ENCODE measurements at places on chromosomes 4 and X. TPM values are rescaled to one million over a fixed set of nuclear protein-coding genes. Genes with fewer than 3 reads are reported as not detected.
A peak's percentile ranks its signal among the peaks of the same experiment; 100 is the strongest.

STARD8 gene
- 9.9 TPM for total RNA-seq

F8A2 gene
- not detected for total RNA-seq

F8A3 gene
- 4.0 TPM for total RNA-seq

LGI2 gene
- total RNA-seq = 1.1 TPM

MAGEB10 gene
- not detected for total RNA-seq

ASB9 gene
- 2.0 TPM for total RNA-seq

NUDT11 gene
- 19.3 TPM for total RNA-seq

ARHGAP24 gene
- 10.9 TPM for total RNA-seq

TRO gene
- total RNA-seq = 39.6 TPM

PROM1 gene
- 12.9 TPM for total RNA-seq

COX18 gene
- 15.4 TPM for total RNA-seq

HAUS3 gene
- 12.3 TPM for total RNA-seq

SORBS2 gene
- total RNA-seq = 22.6 TPM

FATE1 gene
- total RNA-seq = 0.29 TPM

YIPF6 gene
- 39.1 TPM for total RNA-seq

EBP gene
- total RNA-seq = 95.9 TPM

ADH1A gene
- total RNA-seq = 6.4 TPM

GRCh38 chrX:105696870-105697269 is 125.5 kb upstream of the NRK start:
- peaks cover 6% of the 10 kb centered on the region for H3K4me1 ChIP-seq
- no peak for DNase-seq
- H3K36me3 ChIP-seq = no peaks in the 10 kb centered on the region
- no peaks in the 10 kb centered on the region for H3K27me3 ChIP-seq

- H3K36me3 ChIP-seq = no peaks in the 10 kb centered on the region
- no peaks in the 10 kb centered on the region for H3K27me3 ChIP-seq
- no peak for DNase-seq
- H3K27ac ChIP-seq = no peak overlapping the region
Observed at GRCh38 chr4:27790911-27791310, 930.3 kb downstream of the STIM2 start.

- peak overlapping the region; percentile 39 for H3K27ac ChIP-seq
- peaks cover 16% of the 10 kb centered on the region for H3K4me1 ChIP-seq
- no peaks in the 10 kb centered on the region for H3K27me3 ChIP-seq
- peaks cover 45% of the 10 kb centered on the region for H3K36me3 ChIP-seq
Observed at GRCh38 chrX:7045238-7045955, 102.1 kb upstream of the STS start.

GRCh38 chr4:2062808-2063524 is 3.8 kb downstream of the NAT8L start:
- H3K27me3 ChIP-seq = peaks cover 2% of the 10 kb centered on the region
- H3K27ac ChIP-seq = no peak overlapping the region
- no peak for DNase-seq

GRCh38 chr4:114783215-114783595 is 184.6 kb downstream of the UGT8 start:
- no peak overlapping the region for H3K27ac ChIP-seq
- H3K27me3 ChIP-seq = no peaks in the 10 kb centered on the region
- no peak for DNase-seq
- H3K4me1 ChIP-seq = peaks cover 13% of the 10 kb centered on the region
- no peaks in the 10 kb centered on the region for H3K36me3 ChIP-seq

GRCh38 chr4:140666889-140667614 is 89.1 kb downstream of the TBC1D9 start:
- H3K27me3 ChIP-seq = no peaks in the 10 kb centered on the region
- no peak for DNase-seq
- peaks cover 42% of the 10 kb centered on the region for H3K36me3 ChIP-seq
- no peaks in the 10 kb centered on the region for H3K4me1 ChIP-seq
- no peak overlapping the region for H3K27ac ChIP-seq

DNA sequence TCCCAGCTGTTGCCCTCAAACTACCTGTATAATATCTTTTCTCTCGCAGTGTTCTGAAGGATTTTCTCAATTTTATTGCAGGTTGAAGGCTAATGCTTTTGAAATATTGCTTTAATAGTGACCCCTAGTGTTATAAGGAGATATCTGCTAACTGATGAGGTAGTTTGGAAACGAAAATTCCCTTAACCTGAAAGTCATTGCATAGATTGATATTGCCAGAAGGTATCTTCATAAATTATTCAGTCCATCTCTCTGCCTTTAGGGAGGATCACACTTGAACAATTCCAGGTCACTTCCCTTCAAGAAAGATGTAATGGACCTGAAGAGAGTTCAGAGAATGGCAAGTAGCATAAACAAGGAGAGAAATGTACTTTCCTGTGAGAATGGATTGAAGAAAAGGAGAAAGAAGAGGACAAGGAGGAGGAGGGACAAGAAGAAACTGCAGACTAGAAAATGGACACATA is 44.1 kb downstream of the TIGD4 start:
- DNase-seq = no peak
- no peaks in the 10 kb centered on the region for H3K36me3 ChIP-seq
- H3K27me3 ChIP-seq = peaks cover 3% of the 10 kb centered on the region
- no peak overlapping the region for H3K4me3 ChIP-seq
- no peak overlapping the region for H3K27ac ChIP-seq
- H3K4me1 ChIP-seq = peaks cover 10% of the 10 kb centered on the region

GRCh38 chrX:85992811-85993229 is 54.5 kb downstream of the CHM start:
- H3K27me3 ChIP-seq = no peaks in the 10 kb centered on the region
- H3K4me1 ChIP-seq = peaks cover 29% of the 10 kb centered on the region
- H3K27ac ChIP-seq = no peak overlapping the region
- DNase-seq = no peak
- no peak overlapping the region for H3K4me3 ChIP-seq

GRCh38 chr4:5050520-5051277 is 581 bp upstream of the STK32B start:
- peak overlapping the region; percentile 74 for H3K27ac ChIP-seq
- peaks cover 66% of the 10 kb centered on the region for H3K27me3 ChIP-seq
- peak overlapping the region; percentile 94 for H3K4me3 ChIP-seq
- H3K36me3 ChIP-seq = no peaks in the 10 kb centered on the region
- H3K4me1 ChIP-seq = peaks cover 9% of the 10 kb centered on the region

DNA sequence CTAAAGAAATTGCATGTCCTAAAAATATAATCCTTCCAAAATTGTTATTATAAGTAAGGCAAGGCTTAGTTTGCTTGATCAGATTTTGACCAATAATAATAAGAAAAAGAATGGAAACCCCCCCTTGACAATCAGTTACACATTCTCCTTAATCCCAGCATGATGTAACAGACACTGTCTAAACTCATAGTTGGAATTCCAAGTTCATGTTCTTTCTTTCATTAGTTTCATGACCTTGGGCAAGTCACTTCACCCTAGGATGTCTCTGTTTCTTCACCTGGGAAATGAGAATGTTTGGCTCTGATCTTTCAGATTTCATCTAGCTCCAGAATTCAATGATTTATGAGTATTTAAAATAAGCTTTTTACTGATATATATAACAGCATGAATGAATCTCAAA is 64.8 kb downstream of the MAML3 start:
- H3K27me3 ChIP-seq = no peaks in the 10 kb centered on the region
- DNase-seq = no peak
- H3K4me3 ChIP-seq = no peak overlapping the region
- H3K27ac ChIP-seq = no peak overlapping the region
- H3K4me1 ChIP-seq = peaks cover 34% of the 10 kb centered on the region
- H3K36me3 ChIP-seq = peaks cover 8% of the 10 kb centered on the region

- no peak for DNase-seq
- H3K4me1 ChIP-seq = no peaks in the 10 kb centered on the region
- H3K36me3 ChIP-seq = no peaks in the 10 kb centered on the region
- H3K27ac ChIP-seq = no peak overlapping the region
Observed at GRCh38 chrX:46140272-46140671, 404.9 kb downstream of the ZNF674 start.

DNA sequence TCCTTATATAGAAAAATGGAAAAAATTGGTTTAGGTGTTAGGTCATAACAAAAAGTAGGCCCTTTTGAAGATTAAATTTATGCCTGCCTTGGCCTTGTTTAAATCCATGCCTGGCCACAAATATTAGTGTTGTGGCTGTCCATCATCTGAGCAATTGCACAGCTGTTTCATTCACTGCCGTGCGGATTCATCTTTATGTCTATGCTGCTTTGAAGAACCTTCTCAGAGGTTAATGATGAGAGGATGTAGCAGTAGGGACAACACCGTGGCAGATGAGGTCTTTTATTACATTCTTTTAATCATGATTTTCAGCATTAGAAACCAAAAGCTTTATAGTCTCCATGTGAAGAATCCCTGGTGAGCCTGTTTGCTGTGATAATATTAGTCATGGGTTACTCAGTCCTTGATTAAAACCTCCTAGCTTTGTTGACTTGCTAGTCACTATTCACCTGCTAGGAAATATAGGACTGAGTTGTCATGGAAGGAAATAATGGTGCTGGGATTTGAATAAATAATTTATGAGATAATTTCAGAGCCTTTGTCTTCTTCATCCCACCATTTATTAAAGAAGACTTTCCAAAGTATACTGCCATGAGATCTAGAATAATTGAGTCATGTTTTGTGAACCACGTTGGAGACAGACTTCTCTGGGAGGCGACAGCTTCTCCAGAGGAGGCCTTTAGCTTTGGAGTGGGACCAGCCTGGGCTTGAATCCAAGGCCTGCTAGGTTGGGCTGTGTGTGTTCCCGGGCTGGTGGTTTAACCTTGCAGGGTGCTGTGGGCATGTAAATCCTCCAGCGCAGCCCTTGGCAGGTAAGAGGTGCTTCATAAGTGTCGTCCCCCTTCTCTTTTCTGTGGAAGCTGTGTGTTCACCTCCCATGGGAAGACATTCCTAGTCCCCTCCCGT is 53.5 kb downstream of the PTTG2 start:
- peaks cover 14% of the 10 kb centered on the region for H3K36me3 ChIP-seq
- no peak overlapping the region for H3K4me3 ChIP-seq
- DNase-seq = no peak
- H3K4me1 ChIP-seq = peaks cover 33% of the 10 kb centered on the region

GRCh38 chrX:154908821-154909220 is 22.7 kb downstream of the F8A1 start:
- H3K27me3 ChIP-seq = peaks cover 7% of the 10 kb centered on the region
- no peak overlapping the region for H3K27ac ChIP-seq
- H3K36me3 ChIP-seq = no peaks in the 10 kb centered on the region

DNA sequence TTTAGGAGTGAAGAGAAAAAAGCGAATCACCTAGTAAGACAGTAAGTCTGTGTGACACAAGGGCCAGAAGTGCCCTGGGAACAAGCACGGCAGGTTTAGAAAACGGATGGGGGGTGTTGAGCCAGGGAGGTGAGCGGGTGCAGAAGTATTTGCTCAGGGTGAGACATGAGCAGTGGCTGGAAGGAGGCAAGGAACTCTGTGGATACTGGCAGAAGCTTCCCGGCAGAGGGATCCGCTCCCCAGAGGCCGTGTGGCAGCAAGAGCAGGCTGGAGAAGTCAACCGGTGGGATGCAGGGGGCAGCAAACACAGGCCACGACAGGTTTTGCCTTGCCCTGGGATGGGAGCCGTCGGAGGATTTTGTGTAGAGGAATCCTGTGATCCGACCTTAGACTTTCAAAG is 2.3 kb upstream of the UVSSA start:
- peaks cover 28% of the 10 kb centered on the region for H3K4me1 ChIP-seq
- peaks cover 13% of the 10 kb centered on the region for H3K36me3 ChIP-seq
- peak overlapping the region; percentile 85 for H3K4me3 ChIP-seq
- peak overlapping the region; percentile 92 for H3K27ac ChIP-seq

- DNase-seq = peak; percentile 71
- H3K4me1 ChIP-seq = no peaks in the 10 kb centered on the region
- H3K27ac ChIP-seq = peak overlapping the region; percentile 48
- peaks cover 81% of the 10 kb centered on the region for H3K27me3 ChIP-seq
- peak overlapping the region; percentile 98 for H3K4me3 ChIP-seq
- H3K36me3 ChIP-seq = no peaks in the 10 kb centered on the region
Observed at GRCh38 chr4:148444296-148445070, 2.3 kb upstream of the NR3C2 start.

Data from type B pancreatic cell (in vitro differentiated cells).